ENCODE measurements at places on chromosomes 11 and 22.

DNA sequence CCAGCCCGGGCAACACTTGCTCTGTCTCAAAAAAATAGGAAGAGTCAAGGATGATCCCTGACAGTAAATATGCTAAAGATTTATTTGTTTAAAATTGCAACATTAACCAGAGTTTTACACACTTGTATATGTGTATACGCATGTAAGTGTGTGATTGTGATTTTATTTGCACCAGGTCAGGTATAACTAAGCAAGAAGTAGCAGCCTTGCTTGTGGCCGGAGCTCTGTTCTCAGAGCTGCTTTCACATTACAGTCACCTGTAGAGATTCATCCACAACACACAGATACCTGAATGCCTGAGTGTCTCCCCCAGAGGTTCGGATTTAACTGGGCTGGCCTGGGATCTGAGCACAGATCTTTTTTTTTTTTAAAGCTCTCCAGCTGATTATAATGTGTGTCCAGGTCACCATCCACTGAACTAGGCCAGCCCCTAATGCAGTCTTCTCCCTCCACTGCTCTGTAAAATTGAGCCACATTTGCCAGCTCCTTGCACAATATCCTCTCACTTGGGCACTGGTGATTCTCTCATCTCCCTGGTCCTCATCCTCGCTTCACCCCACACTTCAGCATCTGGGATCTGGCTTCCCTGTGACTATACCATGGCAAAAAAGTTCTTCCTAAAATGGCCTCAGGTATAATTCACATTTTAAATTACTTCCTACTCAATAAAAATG is 48.3 kb downstream of the LIF start:
- no peak for DNase-seq

DNA sequence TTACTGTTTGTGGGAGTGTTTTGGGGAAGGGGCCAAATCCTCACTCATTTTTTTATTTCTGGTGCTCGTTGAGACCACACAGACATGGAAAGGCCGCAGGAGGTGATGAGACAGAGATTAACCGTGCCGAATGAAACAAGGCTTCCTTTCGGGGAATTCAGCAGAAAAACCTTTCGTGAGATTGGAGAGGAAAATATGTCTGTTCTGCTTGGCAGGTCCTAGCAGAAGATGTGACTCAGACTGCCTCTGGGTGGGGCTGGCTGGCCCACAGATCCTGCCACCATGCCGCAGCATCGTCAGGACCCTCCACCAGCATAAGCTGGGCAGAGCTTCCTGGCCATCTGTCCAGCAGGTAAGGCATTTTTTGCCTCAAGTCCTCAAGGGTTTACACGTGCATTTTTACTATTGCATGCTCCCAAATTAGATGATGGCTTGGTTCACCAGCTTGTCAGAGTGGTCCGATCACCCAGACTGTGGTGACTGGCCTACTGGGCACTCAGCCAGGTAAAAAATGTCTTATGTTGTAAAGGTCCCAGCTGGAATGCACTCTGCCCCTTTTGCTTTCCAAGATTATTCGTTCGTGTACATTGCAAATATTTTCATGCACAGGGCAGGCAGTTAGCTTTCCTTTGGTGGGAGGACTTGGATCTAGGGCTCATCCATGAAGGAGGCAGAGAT is 1.5 kb downstream of the DDB2 start:
- peak; percentile 42 for DNase-seq

DNA sequence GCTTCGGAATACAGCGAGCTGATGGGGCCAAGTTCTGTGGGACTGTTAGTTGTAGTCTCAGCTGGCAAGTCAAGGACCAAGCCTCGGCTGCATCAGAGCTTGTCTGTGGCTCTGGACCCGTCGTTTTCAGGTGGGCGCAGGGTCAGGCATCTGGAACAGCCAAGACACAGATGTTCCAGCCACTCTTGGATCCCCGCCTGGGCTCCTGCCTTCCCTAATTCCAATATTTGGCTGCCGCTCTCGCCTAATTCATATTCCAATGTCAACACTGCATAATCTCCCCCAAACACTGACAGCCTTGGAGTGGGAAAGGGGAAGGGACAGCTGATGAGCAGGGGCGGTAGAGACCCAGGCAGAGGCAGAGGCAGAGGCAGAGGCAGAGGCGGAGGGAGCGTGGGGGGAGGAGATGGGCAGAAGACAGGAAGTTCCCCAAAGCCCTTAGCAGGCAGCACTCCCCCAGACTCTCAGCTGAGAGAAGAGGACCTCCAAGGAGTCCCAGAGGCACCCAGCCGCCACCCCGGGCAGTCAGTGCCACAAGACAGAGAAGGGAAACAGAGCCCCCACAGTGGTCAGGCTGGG is 49.6 kb upstream of the SLC35C1 start:
- DNase-seq: no peak

DNA sequence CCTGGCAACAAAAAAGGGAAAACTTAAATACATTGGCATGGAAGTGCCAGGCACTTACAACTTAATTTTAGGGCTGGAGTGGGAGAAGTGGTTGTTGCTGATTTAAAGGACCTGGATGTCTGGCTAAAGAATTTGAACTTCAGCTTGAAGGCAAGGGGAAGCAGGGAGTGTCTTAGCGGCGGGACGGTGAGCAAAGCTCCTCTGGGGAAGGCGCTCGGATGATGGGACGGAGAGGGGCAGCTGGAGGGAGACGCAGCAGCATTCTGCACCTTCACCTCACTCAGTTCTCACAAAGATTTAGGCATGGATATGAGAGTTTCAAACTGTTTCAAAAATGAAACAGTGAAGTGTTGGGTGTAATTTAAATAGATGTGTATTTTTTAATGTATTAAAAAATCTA is 967.1 kb downstream of the BRD1 start:
- DNase-seq: no peak

GRCh38 chr11:57299150-57299737 is 25.5 kb downstream of the TNKS1BP1 start:
- DNase-seq: no peak

GRCh38 chr11:14471127-14471526 is 28.5 kb downstream of the COPB1 start:
- DNase-seq: no peak

GRCh38 chr11:118002541-118003423 is 16.6 kb downstream of the IL10RA start:
- no peak for DNase-seq

- no peak for DNase-seq
Measured at GRCh38 chr22:46876357-46876934, 114.0 kb downstream of the TBC1D22A start.

DNA sequence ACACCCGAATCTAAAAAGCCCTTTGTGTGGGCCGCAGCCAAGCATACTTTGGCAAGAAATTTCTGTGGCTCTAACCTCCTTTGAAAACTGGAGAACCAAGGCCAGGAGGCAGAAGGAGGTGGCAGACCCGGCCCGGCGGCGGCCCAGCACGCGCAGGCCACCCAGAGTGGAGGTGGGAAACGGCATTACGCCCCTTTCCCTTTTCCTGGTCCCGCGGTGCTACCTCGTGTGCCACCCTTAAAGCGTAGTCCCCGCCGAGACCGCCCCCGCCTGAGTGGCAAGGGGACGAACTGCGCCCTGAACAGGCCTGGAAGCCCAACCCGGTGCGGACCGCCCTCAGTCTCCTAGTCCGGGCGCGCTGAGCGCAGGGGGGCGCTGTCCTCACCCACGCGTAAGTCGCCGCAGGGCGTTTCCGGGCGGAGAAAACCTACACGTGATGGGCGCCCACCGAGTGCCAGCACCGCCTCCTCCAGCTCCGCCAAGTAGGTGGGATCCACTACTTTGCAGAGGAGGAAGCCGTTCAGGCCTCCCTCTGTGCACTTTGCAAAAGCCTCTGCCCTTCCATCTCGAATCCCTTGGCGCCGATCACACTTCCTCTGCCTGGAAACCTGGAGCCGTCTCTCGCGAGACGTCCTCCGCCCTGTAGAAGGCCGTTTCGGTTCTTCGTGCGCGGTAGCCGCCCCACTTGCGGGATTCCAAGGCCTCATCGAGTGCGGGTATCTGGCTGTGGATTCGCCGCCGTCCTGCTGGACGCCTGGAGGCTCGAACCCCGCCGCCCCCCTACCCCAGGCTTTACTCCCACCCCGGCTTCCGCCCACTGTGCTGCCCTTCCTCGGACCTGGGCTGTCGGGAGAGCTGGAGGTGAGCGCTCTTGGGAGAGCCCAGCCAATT is at the start of gene ACCS:
Gene ACCS (plus strand): TSS at position 430 of the 891 bp plus-strand sequence. CDS start 1,358 bp downstream, outside the sequence.
- peak; percentile 80 for DNase-seq

DNA sequence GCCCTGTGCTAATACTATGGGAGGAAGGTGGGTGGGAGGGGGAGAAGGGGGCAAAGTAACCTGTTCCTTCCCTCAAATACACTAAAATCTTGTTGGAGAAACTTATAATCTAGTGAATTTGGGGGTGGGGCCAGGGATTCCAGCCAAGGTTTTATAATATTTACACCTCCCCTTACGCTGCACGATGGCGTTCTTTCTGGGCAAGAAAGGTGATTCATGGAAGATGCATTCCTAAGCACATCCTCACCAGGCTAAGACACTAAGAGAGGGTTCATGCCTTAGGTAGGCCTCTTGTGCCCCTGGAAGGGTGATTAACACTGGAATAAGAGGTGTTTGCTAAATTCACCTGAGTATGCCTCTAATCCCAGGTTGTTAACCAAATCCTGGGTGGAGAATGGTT is 82.6 kb downstream of the BARX2 start:
- no peak for DNase-seq

DNA sequence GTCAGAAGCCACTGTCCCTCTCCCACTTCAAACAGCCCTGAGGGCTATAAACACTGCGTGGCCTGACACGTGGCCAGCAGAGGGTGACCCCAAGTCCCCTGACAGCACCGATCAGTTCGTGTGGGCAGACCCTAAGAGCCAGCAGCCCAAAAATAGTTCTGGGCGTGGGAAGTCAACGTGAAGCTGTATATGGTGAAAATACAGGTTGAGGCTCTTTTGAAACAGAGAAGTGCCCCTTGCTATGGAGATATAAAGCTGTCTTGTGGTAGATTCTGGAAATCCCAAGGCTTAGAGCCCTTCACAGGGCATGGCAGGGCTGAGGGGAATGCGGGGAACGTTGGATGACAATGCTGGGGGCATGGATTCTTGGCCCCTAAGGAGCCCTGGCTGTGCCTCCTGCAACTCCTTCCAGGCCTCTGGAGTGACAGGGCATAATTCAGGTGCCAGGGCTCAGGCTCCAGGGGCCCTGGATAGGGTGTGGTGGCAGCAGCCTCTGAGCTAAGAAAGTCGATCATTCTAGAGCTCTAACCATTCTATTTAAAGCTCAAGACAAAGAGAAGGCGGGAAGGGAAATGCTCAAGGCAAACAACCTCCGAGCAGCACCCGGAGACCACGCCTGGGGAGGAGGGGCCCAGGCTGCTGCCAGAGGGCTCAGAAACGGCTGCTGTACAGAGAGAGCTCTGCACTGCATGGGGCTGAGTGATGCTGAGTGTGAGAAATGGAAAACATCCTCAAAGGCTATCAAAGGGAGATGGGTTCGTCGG is 60.4 kb upstream of the CD5 start:
- peak; percentile 71 for DNase-seq

- no peak for DNase-seq
Measured at GRCh38 chr11:7578276-7578955, 64.6 kb downstream of the PPFIBP2 start.

- DNase-seq: no peak
Measured at GRCh38 chr11:63530021-63530420, 6.6 kb upstream of the PLAAT4 start.

DNA sequence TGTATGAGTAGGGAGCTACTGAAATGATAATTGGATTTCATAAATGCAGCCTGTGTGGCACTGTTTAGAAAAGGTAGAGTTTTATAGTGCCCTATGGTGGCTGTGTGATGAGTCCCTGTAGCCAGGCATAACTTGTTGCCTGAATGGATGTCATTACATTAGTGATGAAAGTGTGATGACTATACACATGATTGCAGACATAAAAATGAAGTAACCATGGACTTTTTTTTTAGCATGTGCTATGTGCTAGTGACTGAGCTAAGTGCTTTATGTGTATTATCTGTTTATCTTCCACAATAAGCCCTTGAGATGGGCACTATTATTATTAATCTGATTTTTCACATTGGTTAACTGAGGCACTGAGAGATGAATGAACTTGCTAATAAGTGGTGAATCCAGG is 13.5 kb upstream of the GRAMD1B start:
- DNase-seq: no peak

DNA sequence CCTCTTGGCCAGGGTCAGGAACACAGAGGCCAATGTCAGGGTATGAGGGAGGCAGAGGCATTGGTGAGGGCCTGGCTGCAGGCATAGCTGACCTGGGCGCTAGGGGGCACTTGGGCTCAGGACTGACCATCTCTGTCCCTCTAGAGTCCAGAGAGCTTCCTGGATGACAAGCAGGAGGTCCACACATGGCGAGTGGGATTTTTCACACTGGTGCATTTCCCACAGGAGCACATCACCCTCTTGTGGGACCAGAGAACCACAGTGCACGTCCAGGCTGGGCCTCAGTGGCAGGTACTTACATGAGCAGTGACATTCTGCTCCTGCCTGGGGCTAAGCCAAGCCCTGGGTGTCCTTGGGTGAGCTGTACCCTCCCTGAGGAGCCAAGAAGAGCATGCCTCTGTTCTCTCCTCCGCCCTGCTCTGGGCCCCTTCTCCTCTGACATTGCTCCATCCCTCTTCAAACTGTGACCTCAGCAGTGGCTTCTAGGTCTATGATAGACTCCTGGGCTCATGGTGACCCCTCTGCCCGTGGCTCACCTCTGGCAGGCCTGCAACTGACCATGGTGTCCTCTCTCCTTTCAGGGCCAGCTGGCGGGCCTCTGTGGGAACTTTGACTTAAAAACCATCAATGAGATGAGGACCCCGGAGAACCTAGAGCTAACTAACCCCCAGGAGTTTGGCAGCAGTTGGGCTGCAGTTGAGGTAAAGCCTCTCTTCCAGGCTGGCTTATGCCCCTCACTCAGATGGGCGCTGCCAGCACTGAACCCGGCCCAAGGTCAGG is 46.6 kb downstream of the OTOG start:
- DNase-seq: no peak

- no peak for DNase-seq
Measured at GRCh38 chr11:10862446-10862845, 4.6 kb upstream of the ZBED5 start.

DNA sequence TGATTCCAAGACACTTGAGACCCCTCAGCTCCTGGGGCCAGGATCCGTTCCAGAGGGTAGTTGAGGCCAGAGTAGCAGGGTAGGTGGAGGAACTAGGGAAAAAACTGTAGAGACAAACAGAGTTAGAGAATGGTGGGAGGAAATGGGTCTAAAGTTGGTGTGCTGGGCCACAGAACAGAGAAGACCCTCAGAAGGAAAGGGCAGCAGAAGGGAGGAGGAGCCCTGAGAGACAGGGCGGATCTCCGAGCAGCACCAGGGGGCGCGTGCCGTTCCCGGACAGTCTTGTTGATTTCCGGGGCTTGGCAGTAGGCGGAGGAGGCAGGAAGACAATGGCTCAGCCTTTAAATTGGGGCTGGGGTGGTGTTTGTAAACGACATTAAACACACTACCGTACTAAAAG is 2.4 kb upstream of the CECR2 start:
- DNase-seq: no peak

DNA sequence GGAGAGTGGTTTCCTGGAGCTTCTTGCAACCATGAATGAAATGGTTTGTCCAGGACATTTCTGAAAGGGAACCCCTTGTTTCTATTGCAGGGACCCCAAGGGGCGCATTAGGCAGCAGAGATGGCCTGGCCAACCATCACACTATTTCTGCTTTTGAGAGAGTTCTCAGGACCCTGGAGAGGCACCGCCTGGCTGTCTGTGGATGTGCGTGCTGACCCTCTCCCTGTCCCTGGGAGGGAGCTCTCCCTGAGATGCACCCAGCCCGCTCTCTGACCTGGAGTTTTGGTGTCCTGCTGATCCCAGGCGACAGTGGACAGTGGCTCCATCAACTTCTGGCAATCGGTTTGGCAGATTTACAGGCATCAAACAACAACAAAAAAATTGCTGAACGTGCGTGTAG is 80.3 kb upstream of the SLC22A12 start:
- no peak for DNase-seq
